ENCODE measurements at places on chromosomes 16 and 17.

DNA sequence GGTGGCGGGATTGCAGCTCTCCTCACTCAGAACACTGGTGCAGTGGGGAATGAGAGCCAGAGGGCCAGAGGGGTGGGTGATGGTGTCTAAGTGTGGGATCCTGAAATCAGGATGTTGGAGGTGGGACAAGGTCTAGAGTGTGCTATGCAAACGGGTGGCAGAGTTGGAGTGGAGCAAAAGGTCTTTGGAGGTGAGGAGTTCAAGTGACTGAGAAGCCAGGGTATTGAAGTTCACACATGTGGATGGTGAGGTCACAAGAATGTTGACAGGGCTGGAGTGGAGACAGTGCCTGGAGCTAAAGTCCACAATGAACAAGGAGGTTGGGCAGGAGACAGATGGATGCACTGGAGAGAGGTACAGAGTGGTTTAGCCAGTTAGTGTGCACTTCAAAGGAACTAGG lies 38.3 kb upstream of the MAP3K14 start:
- no peaks in the 10 kb centered on the region for H3K36me3 ChIP-seq
- DNase-seq: no peak
- H3K27me3 ChIP-seq: no peaks in the 10 kb centered on the region
- no peak overlapping the region for H3K27ac ChIP-seq
- H3K4me1 ChIP-seq: no peaks in the 10 kb centered on the region

- no peaks in the 10 kb centered on the region for H3K27me3 ChIP-seq
- H3K36me3 ChIP-seq: no peaks in the 10 kb centered on the region
- H3K4me1 ChIP-seq: no peaks in the 10 kb centered on the region
- H3K4me3 ChIP-seq: no peak overlapping the region
Measured at GRCh38 chr16:77165006-77165405, 26.0 kb upstream of the MON1B start.

- no peaks in the 10 kb centered on the region for H3K4me1 ChIP-seq
- H3K27ac ChIP-seq: peak overlapping the region; percentile 74
- H3K36me3 ChIP-seq: no peaks in the 10 kb centered on the region
- no peak for DNase-seq
- no peaks in the 10 kb centered on the region for H3K27me3 ChIP-seq
Measured at GRCh38 chr16:4640572-4641305, 16.1 kb downstream of the MGRN1 start.

- DNase-seq: no peak
- 0 out of 2 replicates have a peak, but pooled peaks cover 3% of the 10 kb centered on the region for H3K36me3 ChIP-seq
- H3K27me3 ChIP-seq: no peaks in the 10 kb centered on the region
- H3K4me1 ChIP-seq: no peaks in the 10 kb centered on the region
- peak overlapping the region; percentile 80 for H3K27ac ChIP-seq
Measured at GRCh38 chr17:80891397-80892018, 100.1 kb upstream of the CHMP6 start.

- H3K4me3 ChIP-seq: no peak overlapping the region
- no peaks in the 10 kb centered on the region for H3K4me1 ChIP-seq
- DNase-seq: no peak
- H3K27ac ChIP-seq: no peak overlapping the region
Measured at GRCh38 chr17:79002796-79003593, 6.6 kb downstream of the CANT1 start.

DNA sequence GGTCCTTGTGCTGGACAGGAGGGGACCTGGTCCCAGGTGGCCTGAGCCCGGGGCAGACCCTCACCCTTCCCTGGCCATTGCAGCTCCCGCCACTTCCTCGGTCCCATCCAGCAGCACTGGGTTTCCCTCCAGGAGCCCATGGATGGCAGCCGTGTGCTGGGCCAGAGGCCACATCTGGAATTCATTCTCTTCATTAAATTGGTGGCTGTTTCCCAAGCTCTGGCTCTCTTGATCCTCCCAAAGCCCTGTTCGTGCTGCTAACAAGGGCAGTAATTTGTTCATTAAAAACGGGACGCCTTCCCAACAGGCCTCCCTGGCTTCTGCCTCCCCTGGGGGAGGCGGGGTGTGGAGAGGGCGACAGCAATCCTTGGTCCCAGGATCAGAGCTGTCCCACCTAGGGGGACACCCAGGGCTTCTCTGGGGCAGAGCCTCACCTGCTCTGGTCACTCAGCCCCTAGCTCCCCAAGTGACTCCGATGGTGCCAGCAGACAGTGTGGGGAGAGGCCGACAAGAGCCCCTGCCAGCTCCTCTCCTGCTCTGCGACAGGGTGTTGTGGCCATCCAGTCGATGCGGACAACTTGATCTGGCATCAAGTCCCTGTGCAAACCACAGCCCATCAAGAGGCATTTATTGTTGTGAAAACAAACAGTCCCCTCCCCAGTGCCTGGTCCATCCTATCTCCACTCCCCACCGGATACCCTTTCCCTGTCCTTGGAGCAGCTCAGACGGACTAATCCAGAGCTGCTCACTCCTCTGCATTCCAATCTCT lies 44.0 kb downstream of the SDK2 start:
- no peaks in the 10 kb centered on the region for H3K36me3 ChIP-seq
- no peak overlapping the region for H3K4me3 ChIP-seq
- no peaks in the 10 kb centered on the region for H3K27me3 ChIP-seq
- no peak overlapping the region for H3K27ac ChIP-seq
- DNase-seq: no peak
- no peaks in the 10 kb centered on the region for H3K4me1 ChIP-seq

GRCh38 chr17:57994436-57994835 lies 6.4 kb upstream of the VEZF1 start:
- peaks cover 9% of the 10 kb centered on the region for H3K4me1 ChIP-seq
- H3K4me3 ChIP-seq: no peak overlapping the region
- no peaks in the 10 kb centered on the region for H3K27me3 ChIP-seq
- no peaks in the 10 kb centered on the region for H3K36me3 ChIP-seq
- no peak for DNase-seq
- no peak overlapping the region for H3K27ac ChIP-seq

- H3K27ac ChIP-seq: no peak overlapping the region
- H3K4me3 ChIP-seq: no peak overlapping the region
- no peak for DNase-seq
- no peaks in the 10 kb centered on the region for H3K4me1 ChIP-seq
Measured at GRCh38 chr16:75758215-75758614, 31.9 kb upstream of the CPHXL start.

DNA sequence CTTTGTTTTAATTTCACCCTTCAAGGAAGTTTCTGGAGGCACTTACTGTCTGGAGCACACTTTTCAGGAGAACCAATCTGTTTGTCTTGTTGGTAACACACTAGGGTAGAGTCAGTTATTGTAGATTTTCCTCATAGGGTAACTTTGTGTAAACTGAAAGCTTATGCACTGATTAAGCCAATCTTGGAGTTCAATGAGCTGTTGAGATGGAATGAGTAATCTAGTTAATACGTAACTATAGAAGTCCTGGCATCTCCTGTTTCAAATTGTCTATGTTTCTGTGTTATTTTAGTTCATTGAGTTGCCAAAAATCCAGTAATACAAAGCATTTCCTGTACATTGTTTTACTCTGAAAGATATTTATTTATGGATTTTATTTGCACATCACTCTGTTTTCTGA lies 111.6 kb upstream of the HAS3 start:
- H3K27ac ChIP-seq: peak overlapping the region; percentile 46
- no peak for DNase-seq
- H3K36me3 ChIP-seq: no peaks in the 10 kb centered on the region
- H3K27me3 ChIP-seq: no peaks in the 10 kb centered on the region

Data from GM23338 (cell line).